ENCODE measurements at places on chromosomes 12 and 14. TPM values are rescaled to one million over a fixed set of nuclear protein-coding genes. Genes with fewer than 3 reads are reported as not detected.

- no peak for DNase-seq
These were observed at the start of gene HCAR1 for GRCh38 chr12:122730215-122731014. TSS of gene HCAR1 (minus strand) at chr12:122730844. CDS start at chr12:122730339, 505 bp downstream.

DNA sequence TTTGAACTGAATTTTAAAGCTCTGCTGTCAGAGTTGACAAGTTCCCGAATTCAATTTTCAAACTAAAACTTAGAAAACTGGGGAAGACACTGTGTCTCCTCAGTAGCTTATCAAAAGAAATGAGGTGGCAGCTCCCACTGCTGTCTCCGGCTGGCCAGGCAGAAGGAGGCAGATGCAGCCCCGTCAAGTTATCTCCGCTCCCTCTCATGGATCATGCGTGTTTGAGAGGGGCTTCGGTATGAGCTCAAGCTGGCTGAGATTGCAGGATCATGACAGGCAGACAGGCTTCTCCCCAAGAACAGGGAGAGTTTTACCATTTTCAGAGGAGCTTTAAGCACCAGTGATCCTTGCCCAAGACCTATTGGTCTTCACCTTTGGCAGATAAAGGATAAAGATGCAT is 88.8 kb downstream of the NEDD1 start:
- DNase-seq = no peak

DNA sequence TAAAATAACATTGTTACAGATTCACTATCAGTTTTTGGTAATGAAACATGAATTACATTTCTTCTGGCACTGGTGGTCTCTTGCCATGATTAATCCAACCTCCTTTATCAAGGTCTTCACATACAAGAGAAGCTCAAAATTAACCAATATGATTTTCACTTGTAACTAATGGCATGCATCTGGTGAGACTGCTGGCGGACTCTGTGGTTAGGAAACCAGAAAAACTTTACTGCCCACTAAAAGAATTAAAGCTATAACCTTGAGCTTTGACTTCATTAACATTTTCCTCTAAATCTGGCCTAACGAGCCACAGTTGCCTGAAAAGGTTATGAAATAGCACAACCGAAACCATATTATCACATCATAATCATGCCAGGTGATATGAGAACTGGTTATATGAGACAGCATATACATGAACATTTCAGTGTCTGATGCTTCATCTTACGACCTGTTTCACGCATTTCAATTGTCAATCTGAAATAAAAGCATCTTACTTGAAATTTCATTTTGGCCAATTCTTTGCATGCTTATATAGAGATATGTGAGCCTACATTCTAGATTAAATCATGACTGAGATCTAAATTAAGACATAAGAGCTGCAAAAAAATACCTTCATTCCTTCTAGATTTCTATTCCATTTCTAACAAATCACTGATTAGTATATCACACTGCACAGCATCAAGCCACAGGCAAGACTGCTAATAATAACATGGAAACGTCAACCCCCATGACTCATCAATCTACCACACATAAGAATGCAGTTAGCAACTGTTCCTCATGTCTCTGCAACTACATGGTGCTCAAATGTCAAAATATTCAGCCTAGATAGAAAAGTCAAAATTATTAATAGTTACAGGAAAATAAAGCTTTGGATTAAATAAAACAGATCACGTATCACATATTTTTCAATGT is 89.3 kb downstream of the OSBPL8 start:
- peak; percentile 96 for DNase-seq

The NRL gene
- 0.70 TPM for total RNA-seq

The CDH24 gene
- 17.4 TPM for total RNA-seq

Data from astrocyte (in vitro differentiated cells and primary cell).